ENCODE measurements at places on chromosomes 12 and 14.
A peak's percentile ranks its signal among the peaks of the same experiment; 100 is the strongest.

- peak; percentile 57 for DNase-seq
Measured at GRCh38 chr12:122078141-122079032, at the start of gene MLXIP. Gene MLXIP, plus strand, starts transcription at chr12:122078756. Its CDS starts 98 bp downstream, at chr12:122078854.

- DNase-seq, result no peak
Measured at GRCh38 chr12:101695706-101696105, 1.7 kb upstream of the CHPT1 start.

DNA sequence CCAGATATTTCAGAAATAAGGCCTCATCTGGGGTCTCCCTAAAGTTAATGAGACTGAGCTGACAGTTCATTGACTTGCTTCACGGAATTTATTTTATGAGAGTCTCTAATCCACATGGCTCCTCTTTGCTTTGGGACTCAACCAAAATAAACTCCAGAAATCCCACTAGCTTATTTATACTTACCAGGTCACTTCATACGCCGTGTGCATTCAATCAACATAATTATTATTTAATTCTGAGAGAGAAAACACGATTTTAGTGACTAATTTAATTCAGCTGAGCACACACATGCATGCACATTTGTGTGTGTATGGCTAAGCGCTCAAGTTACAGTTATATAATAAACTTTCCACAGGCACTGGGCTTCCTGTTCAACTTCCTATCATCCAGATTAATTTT, 333.4 kb upstream of the CCDC196 start:
- DNase-seq, result no peak

GRCh38 chr12:107859367-107859766, 84.9 kb downstream of the ASCL4 start:
- no peak for DNase-seq

DNA sequence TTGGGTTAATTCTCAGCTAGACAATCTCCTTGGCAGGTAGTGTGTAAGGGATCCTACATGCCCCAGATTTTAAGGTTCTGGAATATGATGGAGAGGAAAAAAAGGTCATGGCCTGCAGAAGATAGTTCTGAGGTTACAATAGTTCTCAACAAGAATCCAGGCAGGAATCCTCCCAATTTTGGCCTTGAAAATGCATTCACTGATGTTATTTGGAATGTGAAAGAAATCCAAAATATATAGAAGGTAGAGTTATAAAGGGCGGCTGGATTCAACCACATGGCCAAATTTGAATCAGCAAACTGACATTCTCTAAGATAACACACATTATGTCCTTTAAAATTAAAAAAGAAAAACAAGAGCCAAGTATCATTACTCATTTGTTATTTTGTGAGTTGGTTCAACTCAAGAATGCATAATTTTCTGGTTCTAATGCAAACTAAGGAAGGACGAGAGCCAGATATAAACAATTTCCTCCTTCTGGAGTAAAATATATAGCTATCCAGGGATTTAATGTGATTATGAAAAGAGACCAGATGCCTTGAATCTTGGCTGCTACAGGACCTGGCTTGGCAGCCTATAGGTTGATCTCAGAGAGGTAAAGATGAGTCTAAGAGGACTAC, 177.0 kb upstream of the G2E3 start:
- no peak for DNase-seq

DNA sequence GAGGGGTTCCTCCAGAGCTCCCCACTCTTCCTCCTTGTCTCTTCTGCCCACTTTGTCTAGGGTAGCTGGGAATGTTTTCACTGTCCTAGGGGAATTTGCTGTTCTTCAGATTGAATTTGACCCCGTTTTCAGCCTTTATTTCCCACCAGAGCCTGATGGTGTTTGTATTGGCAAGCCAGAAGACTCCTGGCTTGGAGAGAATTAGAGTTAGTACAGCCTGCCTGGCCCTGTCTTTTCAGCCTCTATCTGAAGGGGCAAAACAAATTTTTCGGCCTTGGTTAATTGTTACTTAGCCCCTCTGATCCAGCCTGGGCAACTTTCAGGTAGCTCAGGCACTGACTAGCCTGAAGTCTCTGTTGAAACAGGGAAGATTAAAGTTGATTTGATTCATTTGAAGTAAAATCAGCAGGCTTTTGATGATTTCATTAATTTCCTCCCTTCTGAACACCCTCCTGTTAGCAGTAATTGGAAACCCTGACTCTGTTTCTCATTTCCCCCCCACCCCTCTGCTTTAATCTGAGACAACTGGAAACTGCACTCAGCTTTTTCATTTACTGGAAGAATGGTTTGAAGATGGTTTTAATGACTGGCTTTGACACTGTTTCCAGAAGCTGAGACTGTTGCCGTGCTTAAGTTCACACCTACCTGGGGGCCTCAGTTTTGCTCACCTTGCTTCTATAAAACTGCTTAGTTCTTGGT, 63.3 kb downstream of the SUSD6 start:
- DNase-seq, result no peak

DNA sequence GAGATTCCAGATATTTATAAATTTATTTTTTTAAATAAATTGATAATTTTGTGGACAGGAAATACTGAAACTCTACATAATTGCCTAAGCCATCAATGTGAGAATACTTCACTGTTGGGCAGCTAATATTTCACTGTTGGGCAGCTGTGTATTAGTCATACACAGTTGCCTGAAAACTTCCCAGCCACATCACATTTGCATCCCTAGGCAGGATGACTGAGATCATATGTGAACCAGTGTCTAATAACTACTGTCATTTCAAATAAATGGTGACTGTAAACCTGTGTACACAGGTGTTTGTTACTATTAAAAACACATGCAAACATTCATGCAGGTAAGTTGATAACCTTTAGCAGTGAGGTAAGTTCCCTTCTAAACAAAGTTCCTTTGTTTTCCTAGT, 43.9 kb downstream of the TMTC3 start:
- no peak for DNase-seq

DNA sequence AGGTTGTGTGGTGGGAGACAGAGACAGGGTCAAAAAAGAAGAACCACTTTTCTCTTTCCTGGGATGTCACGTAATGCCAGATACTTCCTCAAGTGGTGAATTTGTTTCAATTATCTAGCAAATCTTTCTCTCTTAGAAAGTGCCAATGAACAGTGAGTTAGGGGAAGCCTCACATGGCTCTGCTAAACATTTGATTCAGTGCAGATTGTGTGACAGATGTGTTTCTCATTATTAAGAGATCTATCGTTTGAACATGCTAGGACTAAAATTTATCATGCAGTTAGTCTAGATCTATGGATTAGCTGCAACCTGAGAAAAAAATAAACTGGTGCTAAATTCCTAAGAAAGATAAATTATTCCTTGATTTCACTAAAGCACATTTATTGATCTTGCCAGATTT, 247.8 kb downstream of the MDGA2 start:
- no peak for DNase-seq

- no peak for DNase-seq
Measured at GRCh38 chr12:75943730-75944096, 87.9 kb downstream of the PHLDA1 start.

GRCh38 chr14:98536256-98536655, 735.7 kb downstream of the BCL11B start:
- DNase-seq, result no peak

DNA sequence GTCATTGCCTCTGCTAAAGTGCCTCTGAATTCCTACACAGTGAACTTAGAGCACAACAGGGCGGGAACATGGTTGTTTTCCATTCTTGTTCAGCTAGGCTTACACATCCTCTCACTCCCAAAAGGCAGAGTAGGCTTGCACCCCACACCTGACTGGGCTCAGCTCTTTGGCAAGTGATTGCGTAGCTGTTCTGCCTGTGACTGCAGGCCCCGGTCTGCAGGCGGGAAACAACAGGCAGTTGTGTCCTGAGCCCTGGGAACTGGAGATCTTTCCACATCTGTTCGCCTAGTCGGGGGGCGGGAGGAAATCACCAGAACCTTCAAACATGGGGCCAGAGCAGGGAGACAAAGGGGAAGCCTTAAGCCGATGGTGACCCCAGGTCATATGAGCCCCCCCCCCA, 274.7 kb downstream of the ZFP36L1 start:
- no peak for DNase-seq

DNA sequence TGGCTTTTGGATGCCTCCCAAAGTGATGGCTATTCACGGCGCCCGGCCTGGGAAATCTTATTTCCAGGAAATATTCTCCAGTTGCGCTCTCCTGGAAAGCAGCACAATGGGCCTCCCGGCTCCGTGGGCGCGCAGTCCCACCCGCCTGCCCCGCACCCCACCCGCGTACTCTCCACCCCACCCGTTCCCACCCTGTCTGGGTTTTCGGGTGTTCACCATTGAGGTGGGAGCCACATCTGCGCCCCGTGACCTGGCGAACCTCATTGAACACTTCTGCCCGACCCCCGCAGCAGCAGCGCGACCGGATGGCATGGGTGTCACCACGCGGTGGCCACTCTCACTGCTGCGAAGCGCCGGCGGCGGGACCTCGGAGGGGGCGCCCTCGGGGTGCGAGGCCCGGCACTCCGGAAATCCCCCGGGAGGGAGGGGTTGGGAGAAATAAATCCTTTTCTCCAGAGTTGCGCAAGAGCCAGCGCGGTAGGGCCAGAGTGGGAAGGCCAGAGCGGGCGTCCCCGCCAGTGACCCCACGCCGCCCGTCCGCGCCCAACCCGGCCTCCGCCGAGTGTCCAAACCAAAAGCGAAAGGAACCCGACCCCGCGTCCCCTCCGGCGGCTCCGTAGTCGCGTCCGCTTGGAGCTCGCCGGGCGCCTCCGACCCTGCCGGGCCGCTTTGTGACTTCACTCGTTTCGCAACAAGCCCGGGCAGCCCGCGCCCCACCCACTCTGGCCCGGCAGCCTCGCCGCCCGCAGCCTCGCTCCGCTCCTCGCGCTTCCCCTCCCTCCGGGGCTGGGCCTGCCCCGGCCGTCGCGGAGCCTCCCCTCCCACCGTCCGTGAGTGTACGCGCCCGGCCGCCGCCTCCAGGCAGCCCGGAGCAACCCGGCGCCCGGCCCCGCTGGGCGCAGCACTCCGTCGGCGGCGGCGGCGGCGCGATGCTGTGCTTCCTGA, at the start of gene DRAM1:
Gene DRAM1, plus strand, starts transcription at position 720 of the 945 bp plus-strand sequence. Its CDS starts 210 bp downstream, at position 930.
- DNase-seq, result peak; percentile 38

DNA sequence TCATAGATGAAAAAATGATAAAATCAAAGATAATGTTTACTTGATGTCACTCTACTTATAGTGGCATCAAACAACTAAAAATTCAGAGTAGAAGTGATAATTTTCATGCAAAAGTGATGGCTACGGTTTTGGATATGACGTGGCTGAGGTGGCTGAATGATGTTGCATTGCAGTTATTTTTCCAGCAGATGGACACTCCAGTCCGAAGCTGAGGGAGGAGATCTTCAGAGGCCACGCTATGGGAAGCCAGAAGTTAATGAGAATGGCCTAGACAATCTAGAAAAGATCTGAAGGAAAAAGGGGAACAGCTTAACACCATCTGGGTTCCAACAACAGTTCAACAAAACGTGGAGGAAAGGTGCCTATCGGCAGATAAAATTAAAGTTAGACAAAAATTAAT, 279.8 kb downstream of the SOX5 start:
- DNase-seq, result no peak

DNA sequence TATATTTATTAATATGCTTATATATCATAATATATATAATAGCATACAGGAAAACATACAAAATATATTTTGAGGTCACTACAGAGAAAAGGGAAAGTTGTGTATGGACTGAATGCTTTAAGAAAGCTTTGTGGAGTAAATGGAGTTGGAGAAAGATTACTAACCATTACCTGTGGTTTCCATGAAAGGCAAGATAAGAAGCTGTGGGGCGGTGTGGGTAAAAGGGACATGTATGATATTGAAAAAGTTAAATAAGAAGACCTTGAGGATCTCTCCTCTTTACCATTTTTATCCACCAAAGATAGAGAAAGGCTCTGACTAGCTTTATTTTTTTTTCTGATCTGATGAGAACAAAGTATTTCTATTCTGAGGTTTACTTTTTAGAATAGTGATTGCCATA, 404.4 kb downstream of the TRHDE start:
- no peak for DNase-seq

DNA sequence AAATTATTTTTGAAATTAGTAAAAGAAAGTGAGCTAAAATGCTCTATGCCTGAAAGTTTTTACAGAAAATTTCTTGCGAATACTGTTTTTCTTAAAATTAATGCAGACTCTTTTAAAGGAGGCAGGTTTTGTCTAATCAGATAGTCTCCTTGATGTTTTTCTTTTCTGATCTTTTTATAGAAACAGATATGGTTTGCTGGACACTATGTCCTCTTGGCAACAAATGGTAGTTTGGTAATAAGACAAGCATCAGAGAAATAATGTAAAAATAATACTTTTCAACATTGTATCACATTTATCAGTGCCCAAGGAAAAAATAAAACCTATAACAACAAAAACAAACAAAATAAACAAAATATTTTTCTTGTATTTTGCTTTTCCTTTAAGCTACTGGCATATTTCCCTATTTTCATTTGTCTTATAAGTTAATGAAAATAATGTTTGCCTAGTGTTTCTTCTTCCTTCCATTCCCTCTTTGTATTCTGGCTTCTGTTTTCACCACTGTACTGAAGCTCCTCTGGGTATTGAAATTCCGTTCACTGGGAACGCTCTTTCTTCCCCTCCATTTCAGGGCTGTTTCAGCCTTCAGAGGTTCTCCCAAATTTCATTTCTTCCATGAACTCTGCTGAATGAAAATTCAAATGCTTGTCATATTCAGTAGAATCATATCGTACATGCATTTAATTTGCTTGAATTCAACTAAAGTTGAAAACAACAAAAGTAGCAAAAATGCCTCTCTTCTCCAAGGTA, 115.3 kb downstream of the TRMT5 start:
- no peak for DNase-seq

- DNase-seq, result no peak
Measured at GRCh38 chr14:76473481-76474263, 97.7 kb downstream of the ESRRB start.

DNA sequence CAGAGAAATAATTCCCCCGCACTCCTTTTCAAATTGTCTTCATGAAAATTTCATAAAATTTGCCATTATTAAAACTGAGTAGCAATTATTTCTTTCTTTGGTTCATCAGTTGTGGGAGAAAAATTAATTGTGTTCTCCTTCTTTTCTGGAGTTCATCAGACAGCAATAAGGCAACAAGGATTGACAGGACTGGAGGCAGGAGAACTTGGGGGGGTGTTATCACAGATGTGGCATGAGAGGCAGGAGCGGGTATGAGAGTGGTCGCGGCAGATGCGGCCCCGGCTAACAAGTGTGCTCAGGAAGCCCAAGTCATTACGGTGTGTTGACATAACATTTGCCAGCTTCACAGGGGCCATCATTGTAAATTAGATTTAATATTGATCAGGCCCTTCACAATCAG, 306.6 kb upstream of the TMPO start:
- DNase-seq, result no peak

DNA sequence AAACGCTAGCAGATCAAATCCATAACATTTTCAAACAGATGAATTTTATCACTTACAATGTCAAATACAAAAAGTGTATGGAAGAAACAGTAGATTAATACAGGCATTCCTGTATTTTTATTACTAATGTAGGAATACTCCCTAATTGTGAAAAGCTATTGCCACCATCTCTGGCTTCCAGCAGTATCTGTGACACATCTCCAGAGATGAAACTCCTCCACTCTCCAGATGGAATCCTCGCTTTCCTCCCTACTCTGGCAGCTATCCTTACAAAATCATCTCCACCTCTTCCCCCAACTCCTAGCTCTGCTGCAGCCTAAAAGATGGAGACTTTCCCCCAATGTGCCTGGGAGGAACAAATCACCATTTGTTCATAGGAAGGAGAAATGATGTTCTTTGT, 211.4 kb downstream of the SSPN start:
- DNase-seq, result no peak
